Endothelial cell (in vitro differentiated cells): ENCODE measurements at places on chromosomes 13 and 19.

- no peak for DNase-seq
Measured at GRCh38 chr13:46753137-46753536, 43.8 kb downstream of the ESD start.

- DNase-seq, result no peak
Measured at GRCh38 chr19:10327793-10328192, 5.5 kb downstream of the RAVER1 start.

- DNase-seq, result no peak
Measured at GRCh38 chr13:39531646-39532045, 71.3 kb downstream of the LHFPL6 start.

GRCh38 chr13:94784066-94784465 is 71.7 kb upstream of the SOX21 start:
- no peak for DNase-seq

DNA sequence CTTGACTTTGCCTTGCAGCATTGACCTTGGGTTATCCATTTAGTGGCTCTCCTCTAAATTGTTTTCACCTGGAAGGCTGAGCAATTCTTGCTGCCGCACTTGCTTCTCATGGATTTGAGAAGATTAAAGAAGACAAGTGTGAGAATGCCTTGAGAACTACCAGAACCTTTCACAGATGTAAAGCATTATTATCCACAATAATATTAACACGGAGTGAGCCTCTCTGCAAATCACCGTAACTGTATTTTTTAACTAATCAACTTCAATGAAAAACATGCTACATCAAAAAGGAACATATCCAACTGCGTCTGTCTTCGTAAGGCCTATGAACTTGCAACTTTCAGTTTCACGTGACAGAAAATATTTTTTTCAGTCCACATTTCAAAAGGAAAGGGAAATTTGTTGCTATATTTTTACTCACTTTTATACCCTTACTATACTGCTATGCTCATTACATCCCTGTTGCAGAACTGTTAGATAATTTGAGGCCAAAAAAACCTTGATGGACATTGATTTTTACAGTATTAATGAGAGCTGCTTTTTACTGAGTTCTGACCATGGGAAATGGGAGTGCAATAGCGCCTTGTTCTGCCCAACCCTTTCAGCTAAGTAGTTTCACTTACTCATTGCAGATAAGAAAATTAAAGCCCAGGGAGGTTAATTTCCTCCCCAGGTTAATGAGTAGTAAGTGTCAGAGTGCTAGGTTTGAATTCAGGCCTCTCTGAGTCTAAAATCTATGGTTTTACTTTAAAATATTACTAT is 93.8 kb upstream of the RAP2A start:
- no peak for DNase-seq

- no peak for DNase-seq
Measured at GRCh38 chr13:90696656-90697055, 650.8 kb upstream of the MIR17HG start.

- no peak for DNase-seq
Measured at GRCh38 chr19:2129022-2129421, 22.3 kb downstream of the AP3D1 start.

- peak; percentile 54 for DNase-seq
Measured at GRCh38 chr13:33109801-33110200, 93.6 kb downstream of the KL start.

DNA sequence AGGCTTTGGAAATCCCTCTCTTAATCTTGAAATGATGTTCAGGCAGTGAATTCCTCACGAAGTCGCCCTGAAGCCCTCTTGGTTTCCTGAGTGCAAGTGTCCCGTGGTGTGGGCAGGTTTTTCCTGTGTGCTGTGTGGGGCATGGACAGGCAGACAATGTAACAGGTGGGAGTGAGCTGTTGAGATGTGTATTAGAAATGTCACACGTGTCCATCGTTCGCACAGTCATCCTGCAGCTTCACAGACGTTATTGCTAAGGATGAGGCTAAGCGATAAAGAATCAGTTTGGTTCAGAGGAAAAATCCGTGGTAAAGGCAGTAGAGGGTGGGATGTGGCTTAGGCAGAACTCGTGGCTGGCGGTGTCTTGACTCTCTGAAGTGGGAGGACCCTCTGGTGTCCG is 51.7 kb downstream of the SMARCA4 start:
- DNase-seq, result no peak

DNA sequence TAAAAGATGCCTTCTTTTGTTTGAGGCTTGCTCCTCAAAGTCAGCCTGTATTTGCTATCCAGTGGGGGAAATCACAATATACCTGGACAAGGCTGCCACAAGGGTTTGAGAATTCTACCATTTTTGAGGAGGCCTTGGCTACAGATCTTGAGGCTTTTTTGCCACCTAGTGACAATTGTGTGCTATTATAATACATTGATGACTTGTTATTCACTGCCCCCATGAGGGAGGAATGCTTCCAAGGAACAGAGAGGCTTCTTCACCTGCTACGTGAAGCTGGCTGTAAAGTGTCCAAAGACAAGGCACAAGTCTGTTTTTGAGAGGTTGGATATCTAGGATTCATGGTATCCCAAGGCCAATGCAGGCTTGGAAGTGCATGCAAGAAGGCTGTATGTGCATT is 72.5 kb downstream of the ZNF708 start:
- DNase-seq, result no peak

GRCh38 chr19:13899912-13900584 is 5.9 kb downstream of the BRME1 start:
- DNase-seq, result no peak

DNA sequence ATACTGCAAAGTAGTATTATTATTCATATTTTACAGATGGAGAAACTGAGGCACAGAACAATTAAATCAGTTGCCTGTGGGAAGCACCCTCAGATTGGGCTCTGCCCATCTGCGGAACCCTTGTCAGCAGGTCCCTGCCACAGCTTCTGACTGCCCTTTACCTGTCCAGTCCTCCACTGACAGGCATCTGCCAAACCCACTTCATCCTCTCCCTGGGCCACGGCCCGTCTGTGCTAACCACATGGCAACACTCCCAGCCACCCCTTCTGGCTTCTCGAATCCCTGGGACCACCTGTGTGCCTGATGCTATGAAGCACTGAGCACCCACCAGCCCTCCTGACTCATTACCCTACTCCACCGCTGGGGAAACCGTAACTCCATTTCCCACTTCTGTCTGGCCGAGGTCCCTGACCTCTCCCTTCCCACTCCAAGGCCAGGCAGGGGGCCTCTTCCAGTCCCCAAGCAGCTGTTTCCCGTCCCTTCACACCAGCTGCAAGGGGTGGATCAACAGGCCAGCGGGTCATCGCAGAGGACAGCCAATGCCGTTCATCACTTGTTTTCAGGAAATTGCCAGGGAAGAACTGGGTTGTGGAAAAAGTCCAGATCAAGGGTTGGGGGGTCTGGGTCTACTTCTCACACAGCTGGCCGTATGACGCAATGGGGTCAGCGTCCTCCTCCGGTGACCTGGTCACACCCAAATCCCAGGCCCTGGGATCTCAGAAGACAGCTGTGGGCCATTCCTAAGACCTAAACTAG is 2.5 kb downstream of the KANK3 start:
- peak; percentile 75 for DNase-seq

DNA sequence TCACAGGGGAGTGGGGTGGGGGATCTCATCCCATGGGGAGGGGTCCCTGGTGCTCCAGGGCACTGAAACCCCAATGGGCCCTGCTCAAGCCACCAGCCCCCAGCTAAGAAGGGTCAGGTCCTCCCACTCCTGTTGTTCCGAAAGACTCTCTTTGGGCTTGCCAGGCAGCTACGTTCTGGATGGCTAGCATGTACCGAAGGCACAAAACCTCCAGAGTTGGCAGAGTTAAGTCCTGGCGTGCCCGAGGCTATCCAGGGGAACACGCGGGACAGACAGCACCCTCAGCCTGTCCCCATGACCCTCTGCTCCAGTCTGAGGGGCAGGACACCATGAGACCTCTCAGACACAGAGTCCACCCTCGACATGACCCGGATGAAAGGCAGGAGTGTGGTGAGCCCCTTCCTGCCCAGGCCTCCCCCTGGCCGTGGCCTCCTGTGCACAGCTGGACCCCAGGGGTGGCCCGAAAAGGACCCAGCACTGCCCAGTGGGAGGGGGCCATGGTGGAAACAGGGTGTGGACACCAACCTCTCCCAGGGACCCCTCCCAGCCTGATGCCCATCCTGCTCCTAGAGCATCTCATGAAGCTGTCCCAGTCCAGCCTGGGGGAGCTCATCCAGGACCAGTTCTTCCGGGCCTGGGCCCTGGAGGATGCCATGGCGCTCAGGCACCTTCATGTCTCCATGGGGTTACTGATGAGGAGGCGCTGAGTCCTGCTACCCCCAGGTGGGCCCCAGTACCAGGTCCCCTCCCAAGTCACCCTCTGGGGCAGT is 53.0 kb upstream of the TPM4 start:
- DNase-seq, result no peak

GRCh38 chr13:100835695-100836094 is 161.1 kb upstream of the TMTC4 start:
- no peak for DNase-seq

DNA sequence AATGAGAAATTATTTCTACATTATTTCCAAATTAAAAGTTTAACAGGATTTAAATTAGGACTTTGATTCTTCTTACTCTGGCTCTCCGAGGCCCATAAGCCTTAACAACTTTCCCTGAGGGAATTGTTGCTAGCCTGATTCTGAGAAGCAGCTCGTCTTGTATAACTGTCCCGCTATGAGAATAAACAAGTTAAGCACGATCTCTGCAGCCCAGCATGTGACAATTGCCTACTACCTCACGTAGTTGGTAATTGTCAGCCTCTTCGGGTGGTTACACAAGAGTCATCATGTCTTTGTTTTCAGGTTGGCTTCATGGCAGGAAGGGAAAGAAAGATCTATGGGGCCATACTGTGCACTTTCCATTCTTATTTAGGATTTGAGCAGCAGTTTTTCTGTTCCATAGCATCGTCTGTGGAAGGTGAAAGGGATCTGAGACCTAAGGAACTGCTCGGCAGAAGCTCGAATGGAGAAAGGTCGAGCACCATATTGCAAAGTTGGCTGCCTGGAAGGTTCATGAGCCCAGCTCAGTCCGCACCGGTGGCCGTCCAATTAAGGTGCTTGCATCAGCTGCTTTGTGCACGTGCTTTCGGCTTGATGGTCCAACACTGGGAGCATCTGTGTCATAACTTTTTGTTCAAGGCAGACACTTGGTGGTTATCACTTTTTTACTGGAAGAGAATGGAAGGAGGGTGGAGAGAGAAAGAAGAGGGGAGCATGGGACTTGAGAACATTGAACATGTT is 1.8 kb upstream of the STARD13 start:
- DNase-seq, result no peak

GRCh38 chr13:20664351-20664750 is 39.1 kb upstream of the IL17D start:
- DNase-seq, result no peak

DNA sequence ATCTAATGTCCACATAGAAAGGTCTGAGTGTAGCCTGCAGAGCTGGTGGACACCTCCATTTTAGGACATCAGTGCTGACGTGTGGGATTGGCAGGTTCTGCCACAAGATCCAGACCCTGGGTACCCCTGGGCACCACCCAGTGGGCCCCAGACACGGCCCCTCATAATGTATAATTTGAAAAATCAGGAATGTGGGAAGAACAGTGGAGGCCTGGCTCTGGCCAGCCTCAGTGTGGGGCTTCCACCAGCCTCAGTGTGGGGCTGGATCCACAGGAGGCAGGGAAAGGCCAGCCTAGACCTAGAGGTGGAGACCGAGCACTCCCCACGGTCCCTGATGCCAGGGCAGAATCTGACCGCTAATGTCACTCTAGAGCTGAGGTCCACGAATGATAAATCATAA is 150.7 kb upstream of the SOX1 start:
- no peak for DNase-seq

DNA sequence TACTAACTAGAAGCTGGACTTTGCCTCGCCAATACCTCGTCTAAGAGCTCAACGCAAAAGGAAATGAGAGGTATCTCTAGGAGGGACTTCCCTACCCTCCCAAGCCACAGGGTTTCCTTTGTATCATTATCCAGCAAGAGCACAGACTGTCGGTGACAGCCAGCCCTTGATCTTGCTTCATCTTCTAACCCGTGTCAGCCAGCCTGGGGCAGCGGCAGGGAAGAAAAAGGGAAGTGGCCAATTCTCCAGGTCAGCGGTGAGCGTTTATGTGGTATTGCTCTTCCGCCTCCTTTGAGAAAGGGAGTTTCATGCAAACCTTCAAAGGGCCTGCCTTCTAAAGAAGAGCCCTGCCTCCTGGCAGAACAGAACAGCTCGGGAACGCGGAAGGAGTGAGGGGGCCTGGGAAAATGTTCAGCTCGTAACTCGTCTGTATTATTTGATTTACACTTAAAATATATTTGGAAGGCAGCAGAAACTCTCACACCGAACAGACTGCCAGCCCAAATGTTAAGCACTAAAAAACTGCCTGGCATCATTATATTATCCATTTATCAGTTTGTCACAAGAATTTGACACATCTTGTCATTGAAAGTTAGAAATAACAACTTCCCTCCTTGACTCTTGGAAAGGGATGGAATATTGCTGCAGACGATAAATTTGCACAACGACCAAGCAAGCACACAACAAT is 41.8 kb downstream of the EFNB2 start:
- no peak for DNase-seq

DNA sequence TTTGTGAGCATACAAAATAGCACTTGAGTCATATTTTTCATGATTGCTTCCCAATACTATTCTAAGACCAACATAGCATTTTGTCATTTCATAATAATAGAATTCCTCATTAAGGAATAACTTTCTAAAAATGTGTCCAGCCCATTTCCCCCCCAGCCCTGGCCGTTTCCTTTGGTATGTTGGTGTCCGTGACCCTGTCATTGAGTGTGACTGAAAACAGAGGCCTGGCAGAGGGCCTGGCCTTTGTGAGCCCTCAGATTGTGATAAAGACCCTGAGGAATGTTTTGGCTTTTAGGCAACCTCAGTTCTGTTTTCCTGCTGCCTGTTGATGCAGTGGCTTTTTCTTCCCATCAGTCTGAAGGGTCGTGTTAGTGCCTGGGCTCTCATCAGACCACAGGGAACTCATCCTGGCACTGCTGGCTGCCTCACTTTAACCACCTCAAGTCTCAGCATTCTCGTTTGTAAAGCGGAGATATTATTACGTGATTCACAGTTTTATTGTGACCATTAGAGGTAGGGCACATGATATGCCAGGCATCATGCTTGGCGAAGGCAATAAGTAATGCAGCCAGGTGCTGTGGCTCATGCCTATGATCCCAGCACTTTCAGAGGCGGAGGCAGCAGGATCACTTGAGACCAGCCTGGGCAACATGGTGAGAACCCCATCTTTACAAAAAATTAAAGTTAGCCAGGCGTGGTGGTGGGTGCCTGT is 13.8 kb downstream of the SPINT2 start:
- no peak for DNase-seq

GRCh38 chr19:5677580-5677979 is 2.7 kb downstream of the MICOS13 start:
- DNase-seq, result no peak

GRCh38 chr13:75790198-75790970 is 154.3 kb downstream of the LMO7 start:
- DNase-seq, result no peak

GRCh38 chr13:110470272-110471009 is 91.1 kb downstream of the RAB20 start:
- no peak for DNase-seq

GRCh38 chr13:110221406-110222117 is 85.4 kb downstream of the COL4A1 start:
- DNase-seq, result no peak

- no peak for DNase-seq
Measured at GRCh38 chr13:46743191-46743590, 53.8 kb downstream of the ESD start.

GRCh38 chr13:73715911-73716510 is 418.2 kb downstream of the KLF12 start:
- DNase-seq, result no peak

- no peak for DNase-seq
Measured at GRCh38 chr13:109160887-109161669, 531.7 kb downstream of the MYO16 start.

- no peak for DNase-seq
Measured at GRCh38 chr13:30796132-30796572, 60.8 kb downstream of the ALOX5AP start.
